ENCODE measurements at places on chromosomes 3 and 15. TPM values are rescaled to one million over a fixed set of nuclear protein-coding genes. Genes with fewer than 3 reads are reported as not detected.

DNA sequence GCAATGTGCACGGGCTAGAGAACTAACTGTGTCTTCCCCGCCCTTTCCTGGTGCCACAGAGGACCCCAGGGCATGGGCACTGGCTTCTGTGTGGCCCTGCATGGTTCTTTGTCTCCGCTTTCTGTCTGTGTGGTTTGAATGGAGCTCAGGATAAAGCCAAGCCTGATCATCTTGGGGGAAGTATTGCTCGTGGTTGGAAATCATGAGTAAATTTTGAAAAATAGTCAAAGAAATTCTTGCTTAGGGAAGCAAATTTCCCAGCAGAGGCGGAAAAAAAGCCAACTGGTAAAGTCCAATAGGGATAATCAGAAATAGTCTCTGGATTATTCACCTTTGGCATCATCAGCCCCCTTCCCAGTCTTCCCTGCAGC is 55.4 kb downstream of the MAGEF1 start:
- no peak overlapping the region for H3K27ac ChIP-seq
- no peaks in the 10 kb centered on the region for H3K36me3 ChIP-seq
- H3K4me1 ChIP-seq = peaks cover 19% of the 10 kb centered on the region
- no peak overlapping the region for H3K4me3 ChIP-seq
- H3K27me3 ChIP-seq = peaks cover 5% of the 10 kb centered on the region

- H3K27me3 ChIP-seq = no peaks in the 10 kb centered on the region
- no peak overlapping the region for H3K4me3 ChIP-seq
- DNase-seq = no peak
- no peaks in the 10 kb centered on the region for H3K36me3 ChIP-seq
Observed at GRCh38 chr15:36495456-36495991, 83.9 kb upstream of the CDIN1 start.

DNA sequence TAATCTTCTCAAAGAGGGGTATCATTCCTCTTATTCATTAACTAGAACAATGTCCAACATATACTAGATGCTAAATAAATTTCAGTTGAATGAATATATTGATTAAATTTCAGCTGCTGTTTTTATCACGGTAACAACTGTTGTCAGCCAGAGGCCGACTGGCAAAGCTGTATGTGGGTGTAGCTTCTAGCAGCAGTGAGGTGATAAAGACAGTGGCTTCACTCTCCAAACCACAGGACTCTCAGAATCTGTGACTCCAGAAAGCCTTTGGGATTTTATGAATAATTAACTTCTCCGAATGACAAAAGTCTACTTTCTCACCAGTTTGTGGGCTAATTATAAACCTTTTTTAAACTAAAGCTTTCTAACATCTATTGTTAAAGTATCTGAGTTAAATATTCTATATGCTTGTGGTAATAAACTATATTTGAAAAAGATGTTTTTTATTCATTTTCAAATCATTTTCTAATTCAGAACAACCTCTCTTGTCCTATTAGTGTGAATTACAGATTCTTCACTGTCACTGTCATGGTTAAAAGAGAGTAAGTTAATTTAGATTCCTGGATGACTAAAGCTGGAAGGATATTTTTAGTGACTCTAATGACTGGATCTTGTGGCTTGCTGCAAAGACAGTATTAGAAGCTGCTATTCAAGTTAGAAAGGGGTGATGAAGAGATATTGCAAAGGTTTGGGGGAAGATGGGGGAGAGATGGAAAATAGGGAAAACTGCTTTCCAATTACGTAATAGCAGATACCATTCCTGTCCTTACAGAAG is 796.4 kb upstream of the ARPP21 start:
- H3K27me3 ChIP-seq = no peaks in the 10 kb centered on the region
- H3K27ac ChIP-seq = no peak overlapping the region
- H3K4me1 ChIP-seq = no peaks in the 10 kb centered on the region

The BCL2A1 gene
- 104 TPM for total RNA-seq

- no peak overlapping the region for H3K27ac ChIP-seq
- H3K36me3 ChIP-seq = no peaks in the 10 kb centered on the region
- no peak for DNase-seq
Observed at GRCh38 chr3:46894256-46894655, 16.7 kb downstream of the PTH1R start.

All from activated T-helper 2 cell treated with anti-CD3 and anti-CD28 coated beads, Interferon-gamma antibody, Interleukin-2, Interleukin-4, amounts not matched to agents 10 μg/mL and 5 μg/mL and 100 μg/mL, durations not matched to agents 14 hours and 24 hours and 36 hours (primary cell).